ENCODE measurements at places on chromosomes 6 and 20. TPM values are rescaled to one million over a fixed set of nuclear protein-coding genes. Genes with fewer than 3 reads are reported as not detected.

The RFX6 gene
- not detected for total RNA-seq

The CDSN gene
- not detected for total RNA-seq

The GRIK2 gene
- not detected for total RNA-seq

The MEP1A gene
- total RNA-seq: not detected
